ENCODE measurements at places on chromosomes 16 and 17.

DNA sequence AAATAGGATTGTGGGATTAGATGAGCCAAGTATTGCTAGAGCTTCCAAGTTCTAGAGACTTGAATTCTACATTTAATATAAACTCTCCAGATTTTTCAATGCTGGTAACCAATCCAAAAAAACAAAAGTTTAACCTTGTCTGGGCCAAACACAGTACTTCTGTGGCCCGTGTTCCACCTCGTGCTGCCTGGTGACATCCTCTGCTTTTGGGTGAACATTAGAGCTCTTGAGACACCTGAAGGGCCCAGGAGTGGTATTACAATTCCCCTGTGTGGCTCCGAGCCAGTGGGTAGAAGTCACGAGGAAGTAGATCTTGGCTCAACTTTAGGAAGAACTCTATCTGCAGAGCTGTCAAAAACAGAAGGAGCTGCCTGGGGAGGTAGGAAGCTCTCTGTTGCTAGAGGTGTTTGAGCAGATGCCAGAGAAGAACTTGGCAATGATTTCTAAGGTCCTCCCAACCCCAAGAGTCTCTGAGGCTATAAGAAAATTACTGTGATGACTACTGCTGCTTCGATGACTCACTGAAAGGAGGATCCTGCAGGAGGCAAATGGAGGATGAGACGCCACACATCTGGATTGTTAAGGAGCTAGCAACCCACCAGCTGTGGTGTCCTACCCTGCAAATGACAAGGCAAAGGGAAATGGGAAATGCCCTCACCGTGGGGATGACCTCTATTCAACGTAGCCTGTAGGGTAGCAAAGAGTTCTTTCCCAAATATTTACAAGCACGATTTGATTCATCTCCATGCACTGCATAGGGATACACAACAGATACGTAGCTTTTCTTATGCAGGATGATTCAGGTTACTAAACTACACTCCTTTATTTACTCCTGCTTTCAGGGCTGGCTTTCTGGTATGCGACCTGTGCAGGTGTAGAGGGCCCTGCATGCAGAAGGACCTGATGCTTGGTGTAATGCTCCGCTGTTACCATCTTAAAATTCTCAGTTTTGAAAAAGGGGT is 45.8 kb upstream of the GAS7 start:
- peak; percentile 72 for DNase-seq

DNA sequence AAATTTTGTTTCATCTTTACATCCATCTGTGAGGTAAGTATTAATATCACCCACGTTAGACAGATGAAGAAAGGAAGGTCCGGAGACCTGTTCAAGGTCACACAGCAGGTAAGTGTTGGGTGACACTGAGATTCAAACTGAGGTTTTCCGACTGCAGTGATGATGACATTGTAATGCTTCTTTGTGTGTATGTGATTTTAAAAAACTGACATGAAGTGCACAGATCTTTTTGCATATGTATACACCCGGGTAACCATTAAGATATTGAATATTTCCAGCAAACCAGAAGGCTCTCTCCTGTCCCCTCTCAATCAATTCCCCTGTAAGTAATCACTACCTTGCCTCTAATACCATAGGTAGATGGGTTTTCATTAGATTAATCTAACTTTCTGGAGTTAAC is 1.5 kb upstream of the TANC2 start:
- DNase-seq: no peak

DNA sequence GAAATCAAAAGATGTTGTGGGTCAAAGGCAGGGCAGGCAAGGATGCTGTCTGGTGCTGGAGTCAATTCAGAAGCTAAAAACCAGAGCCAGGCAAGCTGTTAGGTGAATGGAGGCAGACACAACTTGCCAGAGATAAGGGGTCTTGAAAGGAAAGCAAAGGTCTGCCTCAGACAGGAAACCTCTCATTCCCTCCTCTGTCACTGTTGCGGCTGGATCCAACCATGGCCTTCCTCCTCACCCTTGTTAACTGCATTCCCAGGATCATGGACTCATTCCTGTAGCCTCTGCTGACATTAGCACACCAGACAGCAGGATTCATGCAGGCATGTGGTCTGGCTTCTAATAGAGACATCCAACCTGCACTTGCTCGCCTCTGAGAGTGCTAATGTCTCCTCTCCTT is 186.7 kb upstream of the HS3ST3A1 start:
- DNase-seq: no peak

GRCh38 chr16:77913738-77914253 is 108.6 kb upstream of the CLEC3A start:
- peak; percentile 24 for DNase-seq

Data from AG10803 (cell line).